Left cardiac atrium (tissue), 4 donors: ENCODE measurements at places on chromosomes 16 and 17. TPM values are rescaled to one million over a fixed set of nuclear protein-coding genes. Genes with fewer than 3 reads are reported as not detected.

TMC7 gene
- 0.85 TPM for total RNA-seq

FSCN2 gene
- total RNA-seq: 0.38 TPM

CCL15 gene
- total RNA-seq: not detected

ACSM3 gene
- 8.9 TPM for total RNA-seq

GRAPL gene
- 1.0 TPM for total RNA-seq

FBXO31 gene
- total RNA-seq: 45.6 TPM

OSBPL7 gene
- total RNA-seq: 4.5 TPM

SCARF1 gene
- total RNA-seq: 10.7 TPM

HSD3B7 gene
- total RNA-seq: 9.8 TPM

DEXI gene
- 68.5 TPM for total RNA-seq

AIPL1 gene
- total RNA-seq: not detected

SRCIN1 gene
- 1.4 TPM for total RNA-seq

CDK5RAP3 gene
- total RNA-seq: 62.6 TPM

CHD9NB gene
- 0.47 TPM for total RNA-seq

KIF2B gene
- not detected for total RNA-seq

CALB2 gene
- 25.9 TPM for total RNA-seq

ALOX12B gene
- total RNA-seq: not detected

TNK1 gene
- 1.9 TPM for total RNA-seq

SALL1 gene
- total RNA-seq: 0.29 TPM

PLA2G15 gene
- 27.4 TPM for total RNA-seq

ALKBH5 gene
- 137 TPM for total RNA-seq
